Glomerular endothelial cell (primary cell): ENCODE measurements at places on chromosomes 16 and 17.

DNA sequence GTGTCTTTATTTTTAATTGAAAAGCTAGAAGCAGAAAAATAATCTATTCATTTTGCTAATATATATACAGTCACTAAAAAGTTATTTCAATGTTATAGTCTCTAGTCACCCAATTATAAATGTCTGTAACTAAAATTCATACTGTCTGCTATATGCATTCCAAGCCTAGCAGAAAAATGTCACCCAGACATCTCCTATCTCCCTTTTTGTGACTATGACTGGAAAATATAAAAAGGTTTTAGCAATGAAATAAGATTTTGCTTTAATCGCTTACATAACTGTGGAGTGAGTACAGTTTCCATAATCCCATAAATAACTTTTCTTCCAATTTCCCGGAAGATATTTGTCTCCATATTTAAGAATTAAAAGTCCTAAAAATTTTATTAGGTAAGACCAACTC lies 88.6 kb downstream of the BRIP1 start:
- no peak for DNase-seq

GRCh38 chr17:82101767-82102679 lies 4.0 kb upstream of the FASN start:
- DNase-seq = no peak

- DNase-seq = no peak
Measured at GRCh38 chr16:68072038-68072695, 13.0 kb upstream of the NFATC3 start.

- no peak for DNase-seq
Measured at GRCh38 chr17:40597156-40597555, 31.9 kb upstream of the CCR7 start.

GRCh38 chr16:14017886-14018285 lies 53.2 kb upstream of the MRTFB start:
- DNase-seq = no peak

- DNase-seq = no peak
Measured at GRCh38 chr16:86090461-86091170, 191.7 kb downstream of the IRF8 start.

- DNase-seq = no peak
Measured at GRCh38 chr16:11151885-11152629, 103.9 kb downstream of the SOCS1 start.

GRCh38 chr17:30545024-30545423 lies 67.8 kb downstream of the GOSR1 start:
- no peak for DNase-seq

GRCh38 chr17:34675605-34676004 lies 96.2 kb downstream of the TMEM132E start:
- no peak for DNase-seq

DNA sequence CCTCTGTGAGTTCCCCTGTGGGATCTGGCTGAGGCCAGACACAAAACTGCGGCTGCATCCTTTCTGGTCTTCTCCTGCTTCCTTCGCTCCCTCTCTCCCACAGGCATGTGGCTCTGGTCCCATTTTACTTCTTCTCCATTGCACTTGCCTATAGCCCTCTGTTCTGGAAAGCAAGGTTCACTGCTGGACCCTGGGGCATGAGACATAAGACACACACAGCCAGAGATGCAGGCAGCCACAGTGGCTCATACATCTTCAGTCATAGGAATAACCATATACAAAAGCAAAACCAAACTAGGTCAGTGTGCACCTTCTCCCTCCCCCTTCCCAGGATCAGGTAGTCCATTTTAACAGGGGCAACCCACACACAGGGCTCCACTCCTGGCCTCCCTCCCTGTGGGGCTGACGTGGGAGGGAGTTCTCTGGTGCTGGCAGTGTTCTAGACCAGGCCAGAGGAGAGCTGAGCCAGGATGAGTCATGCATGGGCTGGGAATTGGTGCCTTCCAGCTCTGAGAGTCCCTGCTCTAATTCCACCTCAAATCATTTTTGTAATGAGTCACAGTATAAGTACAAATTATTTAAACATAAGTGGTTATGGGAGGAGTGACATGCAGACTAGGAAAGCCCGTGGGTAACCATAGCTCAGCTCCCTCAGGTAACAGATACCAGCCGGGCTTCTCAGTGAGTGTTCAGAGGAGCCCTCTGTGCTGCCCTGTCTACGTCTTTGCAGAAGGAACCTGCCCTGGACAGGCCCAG lies 58.0 kb downstream of the ASIC2 start:
- DNase-seq = no peak

GRCh38 chr17:80339731-80340456 lies 75.1 kb upstream of the ENDOV start:
- no peak for DNase-seq

DNA sequence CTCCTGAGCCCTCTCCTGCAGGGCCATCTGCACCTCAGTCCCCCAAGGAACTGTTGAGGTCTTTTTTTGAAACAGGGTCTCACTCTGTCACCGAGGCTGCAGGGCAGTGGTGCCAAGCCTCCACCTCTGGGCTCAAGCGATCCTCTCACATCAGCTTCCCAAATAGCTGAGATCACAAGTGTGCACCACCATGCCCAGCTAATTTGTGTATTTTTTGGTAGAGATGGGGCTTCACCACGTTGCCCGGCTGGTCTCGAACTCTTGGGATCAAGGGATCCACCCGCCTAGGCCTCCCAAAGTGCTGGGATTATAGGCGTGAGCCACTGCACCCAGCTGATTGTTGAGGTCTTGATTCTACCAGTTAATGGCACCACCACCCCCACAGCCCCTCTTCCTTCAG lies 27.9 kb upstream of the ENDOV start:
- no peak for DNase-seq

DNA sequence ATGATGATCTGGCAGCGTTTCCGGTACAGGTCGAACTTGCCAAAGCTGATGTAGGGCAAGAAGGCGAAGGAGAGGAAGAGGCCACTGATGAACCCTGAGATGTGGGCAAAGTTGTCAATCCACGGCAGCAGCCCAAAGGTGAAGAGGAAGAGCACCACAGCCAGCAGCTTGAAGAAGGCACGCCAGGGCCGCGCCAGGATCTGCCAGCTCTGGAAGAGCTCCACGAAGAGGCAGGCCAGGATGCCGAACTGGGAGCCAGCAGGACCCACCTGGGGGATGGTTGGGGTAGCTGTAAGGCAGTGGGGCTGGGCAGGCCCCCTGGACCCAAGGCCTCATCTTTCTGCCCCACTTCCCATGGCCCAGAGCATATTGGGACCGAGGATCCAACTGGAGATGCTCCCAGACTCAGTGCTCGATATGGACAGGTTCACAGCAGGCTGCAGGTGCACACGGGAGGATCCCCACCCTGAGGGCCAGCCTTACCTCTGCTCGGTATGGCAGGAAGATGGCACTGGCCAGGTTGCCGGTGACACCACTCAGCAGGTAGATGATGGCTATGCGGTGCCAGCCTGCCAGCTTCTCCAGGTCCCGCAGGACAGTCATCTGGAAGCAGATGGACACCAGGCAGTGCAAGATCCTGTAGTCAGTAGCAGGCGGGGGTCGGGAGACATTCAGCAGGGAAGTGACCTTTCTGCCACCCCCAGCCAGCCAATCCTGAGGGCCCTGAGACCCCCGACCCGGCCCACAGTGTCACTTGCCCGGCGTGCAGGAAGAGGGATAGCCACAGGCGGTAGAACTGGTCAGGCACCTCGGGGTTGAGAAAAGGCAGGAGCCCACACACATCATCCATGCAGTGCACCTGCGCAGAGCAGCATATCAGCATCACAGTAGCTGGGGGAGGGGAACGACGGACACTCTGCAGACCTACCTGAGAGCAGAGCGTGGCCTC lies 5.1 kb downstream of the SNRNP25 start:
- no peak for DNase-seq

GRCh38 chr17:49836111-49837030 lies 11.5 kb downstream of the TAC4 start:
- DNase-seq = peak; percentile 80

DNA sequence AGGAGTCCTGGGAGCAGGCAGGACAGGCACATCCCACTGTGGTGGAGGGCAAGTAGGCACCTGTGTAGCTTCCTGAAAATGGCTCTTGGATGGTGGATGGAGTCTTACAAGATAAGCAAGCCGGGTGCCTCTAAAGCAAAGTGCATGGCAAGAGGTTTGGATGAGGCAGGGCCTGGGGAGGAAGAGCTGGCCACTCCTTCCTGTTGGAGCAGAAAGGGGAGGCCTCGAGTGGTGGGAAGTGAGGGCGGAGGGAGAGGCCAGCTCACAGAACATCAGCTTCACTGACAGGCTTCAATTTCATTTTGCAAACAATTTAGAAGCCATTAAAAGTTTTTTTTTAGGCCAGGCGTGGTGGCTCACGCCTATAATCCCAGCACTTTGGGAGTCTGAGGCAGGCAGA lies 31.0 kb downstream of the CD300A start:
- DNase-seq = no peak

GRCh38 chr17:1206026-1206777 lies 26.4 kb upstream of the ABR start:
- no peak for DNase-seq

- DNase-seq = no peak
Measured at GRCh38 chr17:51653878-51654277, 393.5 kb downstream of the UTP18 start.

GRCh38 chr17:1912146-1912545 lies 82.3 kb downstream of the RPA1 start:
- DNase-seq = no peak

- no peak for DNase-seq
Measured at GRCh38 chr16:69169051-69169450, 17.9 kb upstream of the SNTB2 start.

DNA sequence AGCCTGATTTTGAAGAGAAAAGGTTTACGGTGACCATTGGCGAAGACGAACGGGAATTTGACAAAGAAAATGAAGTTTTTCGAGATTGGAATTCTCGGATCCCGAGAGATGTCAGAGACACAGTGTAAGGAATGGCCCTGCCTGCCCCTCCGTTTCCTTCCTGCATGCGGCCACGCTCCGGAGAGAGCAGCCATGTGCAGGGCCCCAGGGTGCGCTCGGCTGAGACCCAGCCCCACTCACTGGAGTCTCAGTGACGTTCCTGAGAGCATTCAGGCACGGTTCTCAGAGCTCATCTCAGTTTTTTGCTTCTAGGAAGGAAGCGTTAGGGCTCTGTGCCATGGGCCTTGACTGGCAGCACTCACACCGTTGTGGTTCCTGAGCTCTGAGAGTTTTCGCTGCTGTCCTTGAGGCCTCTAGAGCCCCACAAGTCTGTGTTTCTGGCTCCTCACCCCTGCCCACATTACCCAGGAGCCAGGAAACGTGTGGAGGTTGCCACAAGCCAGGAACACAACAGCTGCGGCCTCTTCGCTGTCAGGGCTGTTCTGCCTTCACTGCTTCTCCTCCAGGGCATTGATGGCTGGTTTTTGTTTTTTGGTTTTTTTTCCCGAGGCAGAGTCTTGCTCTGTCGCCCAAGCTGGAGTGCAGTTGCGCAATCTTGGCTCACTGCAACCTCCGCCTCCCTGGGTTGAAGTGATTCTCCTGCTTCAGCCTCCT lies 29.8 kb downstream of the ZC3H18 start:
- DNase-seq = no peak

GRCh38 chr16:53090591-53091411 lies 36.0 kb downstream of the CHD9 start:
- peak; percentile 75 for DNase-seq

DNA sequence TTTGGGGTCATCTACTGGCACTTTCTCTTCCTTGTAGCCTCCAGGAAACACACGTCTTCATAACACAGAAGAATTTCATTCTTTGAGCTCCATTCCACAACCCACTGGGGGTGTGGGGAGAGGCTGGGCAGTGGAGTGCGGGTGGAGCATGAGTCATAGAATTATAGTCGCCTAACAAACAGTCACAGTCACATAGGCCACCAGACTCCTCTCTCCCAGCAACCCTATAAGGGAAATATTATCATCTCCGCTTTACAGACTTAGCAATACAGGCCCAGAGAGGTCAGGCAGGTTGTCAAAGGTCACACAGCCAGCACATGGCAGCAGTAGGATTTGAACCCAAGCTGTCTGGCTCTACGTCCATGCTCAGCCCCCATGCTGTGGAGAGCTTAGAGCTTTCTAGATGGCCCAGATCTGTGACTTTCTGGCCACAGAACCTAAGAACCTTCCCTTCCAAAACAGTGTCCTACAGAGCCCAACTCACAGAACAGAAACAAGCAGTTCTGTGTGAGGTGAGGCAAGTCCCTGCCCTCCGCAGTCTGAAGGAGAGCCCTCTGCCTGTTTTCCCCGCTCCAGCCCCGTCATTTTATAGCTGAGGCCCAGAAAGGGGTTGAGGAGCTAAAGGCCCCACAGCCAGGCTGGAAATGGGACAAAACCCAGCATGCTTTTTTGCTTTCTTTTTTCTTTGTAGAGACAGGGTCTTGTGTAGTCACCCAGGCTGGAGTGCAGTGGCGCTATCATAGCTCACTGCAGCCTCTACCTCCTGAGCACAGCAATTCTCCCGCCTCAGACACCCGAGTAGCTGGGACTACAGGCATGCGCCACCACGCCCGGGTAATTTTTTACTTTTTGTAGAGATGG lies 10.7 kb upstream of the LITAF start:
- DNase-seq = no peak

DNA sequence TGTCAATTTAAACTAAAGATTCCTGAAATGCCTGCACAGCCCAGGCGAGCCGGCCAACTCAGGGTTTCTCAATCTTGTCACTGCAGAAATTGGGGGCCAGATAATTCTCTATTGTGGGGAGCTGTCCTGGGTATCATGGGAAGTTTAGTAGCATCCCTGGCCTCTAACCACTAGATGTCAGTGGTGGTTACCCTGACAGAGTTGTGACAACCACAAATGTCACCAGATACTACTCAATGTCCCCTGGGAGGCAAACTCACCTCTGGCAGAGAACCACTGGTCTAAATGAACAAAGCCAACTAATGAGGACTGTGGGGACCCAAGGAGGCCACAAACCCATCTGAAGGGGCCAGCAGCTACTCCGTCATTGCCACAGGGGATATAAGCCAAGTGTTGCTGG lies 90.9 kb downstream of the MYH11 start:
- DNase-seq = no peak

DNA sequence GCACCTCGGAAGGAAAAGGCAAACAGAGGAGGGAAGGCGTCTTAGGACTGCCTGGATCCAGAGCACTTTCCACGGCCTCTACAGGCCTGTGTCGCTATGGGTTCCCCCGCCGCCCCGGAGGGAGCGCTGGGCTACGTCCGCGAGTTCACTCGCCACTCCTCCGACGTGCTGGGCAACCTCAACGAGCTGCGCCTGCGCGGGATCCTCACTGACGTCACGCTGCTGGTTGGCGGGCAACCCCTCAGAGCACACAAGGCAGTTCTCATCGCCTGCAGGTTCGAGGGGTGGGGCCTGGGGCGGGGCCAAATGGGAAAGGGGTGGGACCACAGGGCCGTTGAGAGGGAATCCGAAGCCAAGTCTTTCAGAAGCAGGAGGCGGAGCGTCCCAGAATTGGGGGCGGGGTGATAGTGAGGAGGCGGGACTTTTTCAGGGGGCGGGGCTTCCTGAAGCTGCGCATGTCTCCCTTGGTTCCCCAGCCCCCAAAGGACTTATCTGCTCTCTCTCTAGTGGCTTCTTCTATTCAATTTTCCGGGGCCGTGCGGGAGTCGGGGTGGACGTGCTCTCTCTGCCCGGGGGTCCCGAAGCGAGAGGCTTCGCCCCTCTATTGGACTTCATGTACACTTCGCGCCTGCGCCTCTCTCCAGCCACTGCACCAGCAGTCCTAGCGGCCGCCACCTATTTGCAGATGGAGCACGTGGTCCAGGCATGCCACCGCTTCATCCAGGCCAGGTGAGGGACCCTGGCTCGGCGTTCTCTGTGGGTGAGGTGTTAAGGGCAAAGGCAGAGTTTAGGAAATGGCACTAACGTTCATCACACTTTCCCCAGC lies 939 bp downstream of the BCL6B start:
- DNase-seq = peak; percentile 84
